Hematopoietic multipotent progenitor cell (in vitro differentiated cells): ENCODE measurements at places on chromosomes 1 and 21. TPM values are rescaled to one million over a fixed set of nuclear protein-coding genes. Genes with fewer than 3 reads are reported as not detected.

LENEP gene
- 0.54 TPM for total RNA-seq

GRCh38 chr1:164608651-164609057, 49.7 kb downstream of the PBX1 start:
- DNase-seq, result no peak

GRCh38 chr1:199448646-199449045, 578.9 kb upstream of the NR5A2 start:
- no peak for DNase-seq

- no peak for DNase-seq
Observed at GRCh38 chr1:178718520-178718919, 6.5 kb upstream of the RALGPS2 start.

AVPR1B gene
- total RNA-seq, result 3.8 TPM

DNA sequence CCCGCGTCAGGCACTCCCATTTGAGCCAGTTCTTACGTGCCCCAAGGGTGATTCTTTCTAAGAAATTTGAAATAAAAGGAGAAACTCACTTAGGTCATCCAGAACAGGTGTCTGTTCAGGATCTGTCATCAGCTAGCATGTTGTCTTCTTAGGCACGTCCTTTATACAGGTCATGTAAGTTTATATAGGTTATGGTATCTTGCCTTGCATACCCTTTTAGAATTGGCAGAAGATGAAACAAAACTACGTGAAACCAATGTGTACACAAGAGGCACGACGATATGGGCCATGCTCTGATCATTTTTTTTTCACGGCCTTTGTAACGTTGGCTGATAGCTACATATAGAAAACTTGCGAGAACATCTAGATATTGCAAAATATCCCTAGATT, 579 bp upstream of the GTF2B start:
- no peak for DNase-seq

CTTNBP2NL gene
- total RNA-seq, result 1.9 TPM

DNA sequence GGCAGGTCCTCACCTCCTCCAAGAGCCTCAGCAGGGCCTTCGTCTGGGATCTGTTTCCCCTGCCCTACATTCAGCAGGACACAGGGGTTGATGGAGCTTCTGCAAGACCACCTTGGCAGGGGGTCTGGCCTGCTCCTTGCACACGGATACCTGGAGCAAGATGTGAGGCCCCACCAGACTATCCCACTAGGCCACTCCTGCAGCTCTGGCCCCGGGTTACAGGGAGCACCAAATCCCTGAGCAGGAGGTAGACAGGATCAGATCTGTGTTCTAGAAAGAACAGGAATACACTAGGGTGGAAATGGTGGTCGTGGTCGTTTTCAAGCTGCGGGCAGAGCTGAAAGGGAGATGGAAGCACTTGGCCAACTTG, 33.5 kb downstream of the EPHX1 start:
- no peak for DNase-seq

DNA sequence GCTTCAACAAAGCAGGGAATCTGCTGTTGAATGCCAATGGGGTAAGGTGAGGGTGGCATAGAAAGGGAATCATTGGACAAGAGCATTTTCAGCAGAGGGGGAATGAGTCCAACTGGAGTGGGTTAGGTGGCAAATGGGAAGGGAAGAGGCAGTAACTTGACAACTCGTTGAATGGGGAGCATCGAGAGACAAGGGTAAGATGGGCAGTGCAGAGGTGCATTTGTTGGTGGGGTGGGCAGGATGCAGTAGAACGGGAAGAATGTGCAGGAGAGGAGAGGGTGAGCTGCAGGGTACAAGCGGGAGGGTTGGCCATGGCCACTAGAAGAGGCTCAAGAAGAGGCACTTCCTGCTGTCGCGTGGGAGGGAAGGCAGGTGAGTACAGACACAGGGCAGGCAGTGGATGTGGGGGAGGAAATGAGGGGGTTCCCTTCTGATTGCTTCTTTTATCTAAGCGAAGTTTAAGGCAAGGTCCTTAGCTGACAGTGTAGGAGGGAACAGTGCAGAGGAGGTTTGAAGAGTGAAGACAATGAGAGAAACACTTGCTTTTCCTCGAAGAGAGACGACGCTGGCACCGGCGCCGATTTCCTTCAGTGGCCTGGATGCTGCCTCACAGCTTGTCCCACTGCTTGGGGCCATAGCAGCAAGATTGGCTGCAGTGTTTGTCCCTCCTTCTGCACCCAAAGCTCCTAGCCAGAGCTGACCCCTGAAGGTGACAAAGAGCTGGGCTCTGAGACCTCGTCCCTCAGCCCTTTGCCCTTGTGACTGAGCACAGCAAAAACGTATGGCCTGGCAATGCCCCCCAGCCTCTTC, 3.2 kb upstream of the IKBKE start:
- no peak for DNase-seq

SLC6A9 gene
- 0.81 TPM for total RNA-seq

DNA sequence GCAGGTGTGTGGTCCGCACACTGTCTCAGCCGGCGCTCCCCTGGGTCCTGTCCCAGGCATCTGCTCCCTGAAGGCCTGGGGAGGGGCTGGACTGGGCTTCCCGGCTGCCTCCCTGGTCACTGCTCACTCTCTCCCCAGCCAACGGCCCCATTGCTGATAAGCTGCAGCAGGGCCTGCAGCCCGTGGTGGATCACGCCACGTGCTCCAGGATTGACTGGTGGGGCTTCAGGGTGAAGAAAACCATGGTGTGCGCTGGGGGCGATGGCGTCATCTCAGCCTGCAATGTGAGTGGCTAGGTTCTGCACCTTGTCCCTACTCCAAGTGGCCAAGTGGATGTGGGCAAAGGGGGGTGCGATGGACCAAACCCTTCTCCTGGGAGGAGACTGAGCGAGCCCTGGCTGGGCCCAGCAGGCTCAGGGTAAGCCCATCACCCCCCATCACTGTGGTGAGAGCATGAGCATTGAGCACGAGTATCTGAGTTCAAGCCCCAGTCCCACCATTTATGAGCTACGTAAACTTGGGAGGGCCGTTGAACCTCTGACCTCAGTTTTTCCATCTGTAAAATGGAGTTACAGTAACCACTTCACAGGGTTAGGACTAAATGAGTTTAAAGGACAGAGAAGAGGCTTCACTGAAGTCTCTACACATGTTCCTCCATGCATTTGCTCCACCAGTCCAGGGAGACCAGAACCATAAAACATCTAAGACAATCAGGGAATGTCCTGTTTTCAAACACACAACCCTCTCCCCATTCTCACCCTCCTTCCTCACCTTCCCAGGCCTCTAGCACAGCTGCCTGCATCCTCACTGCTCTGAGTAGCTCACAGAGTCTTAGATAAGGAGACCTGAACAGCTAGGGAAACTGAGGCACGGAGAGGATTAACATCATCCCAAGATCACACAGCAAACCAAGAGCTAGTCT, 6.5 kb downstream of the CTRC start:
- DNase-seq, result no peak

OR2L8 gene
- total RNA-seq, result 9.2 TPM

LCE1B gene
- total RNA-seq, result not detected

SPRR1B gene
- total RNA-seq, result not detected

- DNase-seq, result no peak
Observed at GRCh38 chr1:1236176-1236763, 4.2 kb downstream of the B3GALT6 start.

GRCh38 chr1:8396786-8397406, 79.0 kb downstream of the SLC45A1 start:
- DNase-seq, result no peak

- DNase-seq, result no peak
Observed at GRCh38 chr1:60896701-60897363, 185.5 kb upstream of the NFIA start.
